ENCODE measurements at places on chromosomes 6 and 20. TPM values are rescaled to one million over a fixed set of nuclear protein-coding genes. Genes with fewer than 3 reads are reported as not detected.

The DNPH1 gene
- 170 TPM for polyA plus RNA-seq

The CDH22 gene
- not detected for polyA plus RNA-seq

The TRMT11 gene
- polyA plus RNA-seq, result 10.0 TPM

The ANKEF1 gene
- polyA plus RNA-seq, result 2.5 TPM

The IPCEF1 gene
- polyA plus RNA-seq, result not detected

The PCSK2 gene
- not detected for polyA plus RNA-seq

The STK4 gene
- polyA plus RNA-seq, result 5.8 TPM

The KCNB1 gene
- not detected for polyA plus RNA-seq

The MCCD1 gene
- polyA plus RNA-seq, result not detected

The ARMC2 gene
- 1.8 TPM for polyA plus RNA-seq

The BPIFB1 gene
- polyA plus RNA-seq, result not detected

The UBR2 gene
- polyA plus RNA-seq, result 3.2 TPM

The KIFC1 gene
- 52.9 TPM for polyA plus RNA-seq
